Brain pericyte (primary cell): ENCODE measurements at places on chromosomes 6 and 20.

DNA sequence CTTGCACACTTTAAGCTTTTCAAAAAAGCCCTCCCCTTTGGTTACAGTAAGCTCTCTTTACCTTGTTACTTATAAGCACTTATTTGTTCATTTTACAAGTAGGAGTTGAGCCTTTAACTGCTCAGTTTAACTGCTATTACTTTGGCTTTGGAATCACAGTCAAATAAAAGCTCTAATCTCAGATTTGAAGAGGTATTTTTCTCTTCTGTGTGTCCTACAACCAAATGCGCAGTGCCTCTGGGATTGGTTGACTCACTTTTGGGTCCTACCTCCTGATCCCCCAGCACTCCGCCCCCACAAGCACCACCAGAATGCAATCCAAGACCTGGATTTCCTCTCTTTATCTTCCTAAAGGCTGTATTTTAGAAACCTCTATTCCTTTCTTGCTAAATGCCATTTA, 2.5 kb downstream of the NCOA7 start:
- no peak for DNase-seq

DNA sequence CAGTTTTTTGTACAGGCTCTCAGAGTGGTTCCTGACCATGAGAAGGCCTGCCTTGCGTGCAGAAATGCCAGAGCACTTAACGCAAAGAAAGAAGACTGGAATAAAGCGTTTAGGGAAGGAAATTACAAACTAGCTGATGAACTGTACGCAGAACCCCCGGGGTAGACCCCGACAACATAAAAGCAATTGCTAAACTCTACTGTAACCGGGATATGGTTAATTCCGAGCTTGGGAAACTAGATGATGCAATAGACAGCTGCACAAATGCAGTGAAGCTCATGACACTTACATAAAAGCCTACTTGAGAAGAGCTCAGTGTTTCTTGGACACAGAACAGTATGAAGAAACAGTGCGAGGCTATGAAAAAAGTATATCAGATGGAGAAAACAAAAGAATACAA, 35.7 kb downstream of the CITED2 start:
- no peak for DNase-seq

GRCh38 chr6:23511817-23512216, 614.2 kb upstream of the NRSN1 start:
- no peak for DNase-seq

DNA sequence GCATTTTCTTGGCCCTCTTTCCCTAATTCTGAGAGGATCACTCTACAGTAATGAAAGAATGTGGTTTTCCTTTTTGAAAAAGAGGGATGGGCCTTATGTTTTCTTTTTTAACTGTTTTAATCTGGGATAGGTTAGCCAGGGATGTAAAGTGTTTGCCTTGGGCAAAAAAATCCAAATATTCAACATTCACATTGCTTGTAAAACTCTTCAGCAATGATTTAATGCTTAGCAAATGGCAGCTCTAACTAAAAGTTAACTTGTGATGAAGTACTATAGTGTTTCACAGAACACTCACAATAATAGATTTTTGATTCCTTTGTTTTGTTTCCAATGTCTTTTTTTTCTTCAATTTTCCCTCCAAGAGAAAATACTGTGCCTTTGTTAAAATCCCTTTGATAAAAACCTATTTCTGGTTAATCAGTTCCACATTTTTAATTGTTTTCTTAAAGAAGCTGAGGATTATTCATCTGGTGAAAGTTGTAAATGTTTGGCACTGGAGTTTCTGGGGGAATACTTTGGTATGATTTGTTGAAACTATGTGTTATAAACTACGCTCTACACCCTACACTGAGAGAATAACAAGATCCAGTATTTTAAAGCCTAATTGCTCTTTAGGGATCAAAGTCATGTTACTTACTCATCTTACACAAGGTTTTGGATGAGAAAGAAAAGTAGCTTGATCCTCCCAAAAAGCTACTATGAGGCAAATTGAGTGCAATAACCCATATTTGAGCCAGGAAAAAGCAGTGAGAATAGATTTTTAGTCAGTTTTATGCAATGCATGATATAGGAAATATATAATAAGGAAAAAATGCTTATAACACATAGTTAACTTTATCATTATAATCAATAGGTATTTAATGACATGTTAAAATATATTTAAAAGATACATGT, 335.8 kb downstream of the EPHA7 start:
- no peak for DNase-seq

GRCh38 chr6:125994670-125995488, 8.5 kb downstream of the TRMT11 start:
- no peak for DNase-seq

DNA sequence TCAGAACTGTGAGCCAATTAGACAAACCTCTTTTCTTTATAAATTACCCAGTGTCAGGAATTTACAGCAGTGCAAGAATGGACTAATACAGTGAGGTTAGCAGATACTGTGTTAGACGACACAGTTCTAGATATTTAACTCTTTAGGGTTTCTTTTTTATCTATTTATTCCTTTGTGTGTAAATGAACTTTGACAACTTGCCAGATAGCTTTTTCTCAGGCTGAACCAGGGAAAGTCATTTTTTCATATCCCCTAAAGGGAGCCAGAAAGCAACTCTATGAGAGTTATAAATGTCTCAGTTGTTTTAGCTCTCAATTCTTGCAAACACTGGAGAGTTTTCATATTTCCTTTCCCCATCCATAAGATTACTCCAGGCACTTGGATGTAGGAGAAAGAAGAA, 277.3 kb downstream of the PHF3 start:
- DNase-seq = no peak

DNA sequence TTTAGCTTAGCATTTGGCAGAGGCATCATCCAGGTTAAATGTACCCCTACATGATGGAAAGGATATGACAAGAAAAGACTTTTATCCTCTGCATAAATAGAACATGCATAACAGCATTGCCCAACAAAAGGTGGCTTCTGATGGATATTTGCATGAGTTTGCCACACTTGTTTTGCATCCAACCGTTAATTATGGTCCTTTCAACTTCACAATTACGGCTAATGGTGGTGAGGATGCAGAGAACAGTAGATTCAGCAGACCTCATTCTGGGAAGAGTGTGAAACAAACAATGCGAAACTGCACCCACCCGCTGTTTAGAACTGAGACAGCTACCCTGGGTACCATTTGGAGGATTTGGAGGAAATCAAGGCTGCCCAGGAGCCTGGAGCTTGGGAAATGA, 690.9 kb upstream of the CHD6 start:
- DNase-seq = no peak

DNA sequence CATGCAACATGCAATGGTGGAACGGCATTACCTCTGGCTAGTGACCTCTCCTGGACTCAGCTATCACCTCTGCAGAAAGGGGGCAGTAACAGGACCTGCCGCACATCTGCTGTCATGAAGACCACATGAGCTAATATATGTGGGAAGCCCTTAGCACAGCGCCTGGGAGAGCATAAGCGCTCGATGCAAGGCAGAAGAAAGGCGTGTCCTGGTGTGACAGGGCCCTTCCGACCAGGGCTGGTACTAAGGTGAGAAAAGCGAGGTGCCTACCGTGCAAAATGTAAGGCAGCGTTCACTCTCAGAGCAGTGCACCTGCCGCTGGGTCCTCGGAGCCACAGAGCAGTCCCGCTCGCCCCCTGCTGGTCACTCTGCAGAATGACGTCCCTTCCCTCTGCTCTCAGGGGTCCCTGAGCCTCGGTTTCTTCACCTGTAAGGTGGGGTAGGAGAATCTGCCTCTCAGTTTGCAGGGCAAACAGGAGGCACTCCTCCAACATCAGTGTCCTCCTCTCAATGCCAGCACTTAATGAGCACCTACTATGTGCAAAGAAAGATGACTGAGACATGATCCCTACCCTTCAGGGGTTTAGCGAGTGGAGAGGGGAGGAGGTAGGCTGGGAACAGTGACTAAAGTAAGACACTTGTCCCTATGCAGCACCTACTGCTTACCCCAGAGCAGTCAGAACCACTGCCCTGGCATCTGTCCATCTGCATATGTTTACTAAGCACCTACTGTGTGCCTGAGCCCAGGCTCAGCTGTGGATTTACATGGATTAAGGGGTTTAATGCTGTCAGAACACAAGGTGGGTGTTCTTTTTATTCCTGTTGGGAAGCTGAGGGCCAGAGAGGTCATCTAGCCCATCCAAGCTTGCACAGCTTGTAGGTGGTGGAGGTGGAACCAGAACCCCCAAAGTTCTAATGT, 41.1 kb upstream of the PTGIS start:
- no peak for DNase-seq

DNA sequence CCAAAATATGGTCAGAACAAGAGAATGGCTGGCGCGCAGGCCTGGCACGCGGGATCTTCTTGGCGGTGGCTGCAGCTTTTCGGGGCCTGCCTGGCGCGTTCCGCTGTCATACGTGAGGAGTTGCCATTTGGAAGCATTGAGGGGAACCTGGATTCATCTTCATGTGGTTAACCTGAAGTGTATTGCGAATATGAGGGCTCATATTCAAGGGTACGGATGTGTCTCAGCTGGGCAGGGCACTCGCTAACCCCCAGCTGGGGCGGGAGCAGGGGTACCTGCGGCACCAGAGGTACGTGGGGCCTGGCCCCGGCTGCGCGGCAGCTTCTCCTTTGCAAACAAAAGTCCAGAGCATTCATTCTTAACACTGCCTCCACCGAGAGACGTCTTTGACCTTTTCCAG, 605.6 kb downstream of the QKI start:
- no peak for DNase-seq

GRCh38 chr20:37573626-37574198, 46.0 kb upstream of the BLCAP start:
- no peak for DNase-seq

GRCh38 chr20:58647162-58647795, 3.8 kb upstream of the STX16 start:
- DNase-seq = no peak

- no peak for DNase-seq
These were observed 48.8 kb downstream of the EPB41L2 start for GRCh38 chr6:131014080-131014776.

GRCh38 chr20:57251344-57251743, 15.1 kb downstream of the BMP7 start:
- no peak for DNase-seq

DNA sequence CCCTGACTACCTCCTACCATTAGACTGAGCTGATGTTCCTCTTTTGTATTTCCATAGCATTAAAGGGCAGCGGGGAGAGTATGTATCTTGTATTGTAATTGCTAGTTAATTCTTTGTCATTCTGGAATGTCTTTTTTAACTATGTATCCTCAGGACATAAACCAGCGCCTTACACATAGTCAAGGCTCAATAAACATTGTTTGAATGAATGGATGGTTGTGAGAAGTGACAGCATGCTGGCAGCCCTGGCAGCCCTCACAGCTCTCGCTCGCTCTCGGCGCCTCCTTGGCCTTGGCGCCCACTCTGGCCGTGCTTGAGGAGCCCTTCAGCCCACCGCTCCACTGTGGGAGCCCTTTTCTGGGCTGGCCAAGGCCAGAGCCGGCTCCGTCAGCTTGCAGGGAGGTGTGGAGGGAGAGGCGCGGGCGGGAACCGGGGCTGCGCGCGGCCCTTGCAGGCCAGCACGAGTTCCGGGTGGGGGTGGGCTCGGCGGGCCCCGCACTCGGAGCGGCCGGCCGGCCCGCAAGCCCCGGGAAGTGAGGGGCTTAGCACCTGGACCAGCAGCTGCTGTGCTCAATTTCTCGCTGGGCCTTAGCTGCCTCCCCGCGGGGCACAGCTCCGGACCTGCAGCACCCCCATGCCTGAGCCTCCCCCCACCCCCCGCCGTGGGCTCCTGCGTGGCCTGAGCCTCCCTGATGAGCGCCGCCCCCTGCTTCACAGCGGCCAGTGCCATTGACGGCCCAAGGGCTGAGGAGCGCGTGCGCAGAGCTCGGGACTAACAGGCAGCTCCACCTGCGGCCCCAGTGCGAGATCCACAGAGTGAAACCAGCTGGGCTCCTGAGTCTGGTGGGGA, 93.1 kb downstream of the RNF182 start:
- no peak for DNase-seq

GRCh38 chr6:11036977-11037430, 7.1 kb downstream of the ELOVL2 start:
- DNase-seq = no peak

- DNase-seq = no peak
These were observed 16.3 kb downstream of the TRAF3IP2 start for GRCh38 chr6:111589366-111589765.

GRCh38 chr6:134810402-134810801, 139.5 kb downstream of the ALDH8A1 start:
- no peak for DNase-seq

GRCh38 chr6:150202404-150202803, 59.6 kb downstream of the PPP1R14C start:
- no peak for DNase-seq

DNA sequence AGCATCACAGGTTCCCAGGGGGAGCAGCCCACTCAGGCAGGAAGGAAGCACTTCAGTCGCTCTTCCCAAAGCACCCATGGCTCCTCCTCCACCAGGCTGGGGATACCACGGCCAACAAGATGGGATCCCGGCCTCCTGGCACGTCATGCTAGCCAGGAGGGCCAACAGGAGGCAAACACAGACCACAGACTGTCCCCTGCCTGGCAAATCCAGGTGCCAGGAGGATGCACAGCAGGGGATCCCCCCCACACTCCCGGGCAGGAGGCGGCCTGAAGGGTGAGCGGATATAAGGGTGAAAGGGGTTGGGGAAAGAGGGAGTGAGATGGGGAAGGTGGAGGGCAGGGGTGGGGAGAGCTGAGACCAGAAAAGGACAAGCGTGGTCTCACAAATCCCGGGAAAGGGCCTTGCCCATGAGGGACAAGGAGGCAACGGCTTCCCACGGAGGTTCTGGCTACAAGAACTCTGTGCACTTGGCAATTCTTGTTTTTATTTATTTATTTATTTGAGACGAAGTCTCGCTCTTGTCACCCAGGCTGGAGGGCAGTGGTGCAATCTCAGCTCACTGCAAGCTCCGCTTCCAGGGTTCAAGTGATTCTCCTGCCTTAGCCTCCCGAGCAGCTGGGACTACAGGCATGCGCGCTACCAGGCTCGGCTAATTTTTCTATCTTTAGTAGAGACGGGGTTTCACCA, 7.2 kb downstream of the PXDC1 start:
- no peak for DNase-seq

DNA sequence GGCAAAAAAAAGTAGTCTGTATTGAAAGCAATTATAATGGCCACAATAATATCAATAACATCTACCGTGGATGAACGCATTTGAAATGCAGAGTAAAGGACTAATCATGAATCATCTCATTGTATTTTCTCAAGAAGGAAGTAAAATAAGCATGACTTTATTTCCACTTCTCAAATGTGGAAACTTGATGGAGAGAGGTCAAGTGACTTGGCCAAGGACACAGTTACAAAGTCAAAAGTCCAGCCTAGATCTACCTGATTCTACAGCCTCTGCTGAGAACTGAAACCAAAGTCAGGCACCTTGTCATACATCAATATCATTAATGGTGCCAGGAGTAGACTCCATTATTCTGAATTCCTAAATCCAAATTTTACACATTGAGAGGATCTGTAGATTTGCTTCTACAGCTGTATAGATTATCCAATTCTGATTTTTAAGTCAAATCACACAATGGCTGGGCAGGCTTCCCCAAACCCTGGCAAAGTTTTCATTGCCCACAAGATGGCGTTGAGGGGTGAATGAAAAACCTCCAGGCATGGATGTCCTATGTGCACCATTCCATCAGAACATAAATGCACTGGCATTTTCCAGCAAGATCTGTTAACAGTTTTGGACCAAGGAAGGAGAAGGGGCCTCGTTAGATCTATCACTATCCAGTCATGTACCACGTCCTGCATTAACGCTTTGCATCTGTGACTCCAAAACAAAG, 423.1 kb downstream of the MAFB start:
- peak; percentile 18 for DNase-seq

GRCh38 chr20:58017231-58017969, 211.1 kb downstream of the ANKRD60 start:
- no peak for DNase-seq

- no peak for DNase-seq
These were observed 120.2 kb upstream of the MAP3K4 start for GRCh38 chr6:160871320-160871719.

- DNase-seq = no peak
These were observed 24.1 kb upstream of the UNC93A start for GRCh38 chr6:167266830-167267555.
